Lung (tissue), 17 donors: ENCODE measurements at places on chromosomes 5 and 9. TPM values are rescaled to one million over a fixed set of nuclear protein-coding genes. Genes with fewer than 3 reads are reported as not detected.

The LOX gene
- 13.1 TPM for polyA plus RNA-seq

The TMEM174 gene
- polyA plus RNA-seq = not detected

The GMCL2 gene
- polyA plus RNA-seq = not detected

The IFNA7 gene
- polyA plus RNA-seq = not detected

The KDM3B gene
- 25.4 TPM for polyA plus RNA-seq

The CHD1 gene
- 19.1 TPM for polyA plus RNA-seq

The SNAPC3 gene
- polyA plus RNA-seq = 10.9 TPM

The LHX2 gene
- polyA plus RNA-seq = 0.07 TPM

The CNTFR gene
- polyA plus RNA-seq = 0.42 TPM

The RIGI gene
- 4.8 TPM for polyA plus RNA-seq

The LCN10 gene
- polyA plus RNA-seq = 6.4 TPM

The ENG gene
- polyA plus RNA-seq = 80.7 TPM

The DRD1 gene
- polyA plus RNA-seq = 0.23 TPM

The SPIN1 gene
- 23.4 TPM for polyA plus RNA-seq

The GOLM1 gene
- polyA plus RNA-seq = 21.7 TPM

The FOXD4L6 gene
- 0.05 TPM for polyA plus RNA-seq

The CDH6 gene
- 2.2 TPM for polyA plus RNA-seq

The FOXD4L4 gene
- not detected for polyA plus RNA-seq

The SPINK4 gene
- not detected for polyA plus RNA-seq

The KIF24 gene
- 0.71 TPM for polyA plus RNA-seq

The TERT gene
- polyA plus RNA-seq = 0.02 TPM

The NR3C1 gene
- polyA plus RNA-seq = 21.6 TPM

The CDC20B gene
- 0.28 TPM for polyA plus RNA-seq

The STC2 gene
- 3.1 TPM for polyA plus RNA-seq

The SLC31A1 gene
- polyA plus RNA-seq = 14.3 TPM

The RAD23B gene
- 37.9 TPM for polyA plus RNA-seq

The KLHL3 gene
- 2.0 TPM for polyA plus RNA-seq

The STX17 gene
- 8.7 TPM for polyA plus RNA-seq

The COL15A1 gene
- polyA plus RNA-seq = 2.9 TPM

The DAB2 gene
- 29.6 TPM for polyA plus RNA-seq

The DMAC1 gene
- polyA plus RNA-seq = 12.6 TPM

The CAVIN4 gene
- 0.31 TPM for polyA plus RNA-seq

The PDE6A gene
- polyA plus RNA-seq = 0.06 TPM

The TMEM232 gene
- 3.4 TPM for polyA plus RNA-seq

The SHOC1 gene
- polyA plus RNA-seq = 0.18 TPM

The UBAP2 gene
- polyA plus RNA-seq = 12.6 TPM

The AFAP1L1 gene
- polyA plus RNA-seq = 9.8 TPM

The PRRT1B gene
- 0.96 TPM for polyA plus RNA-seq

The FOXE1 gene
- 0.08 TPM for polyA plus RNA-seq

The FGFR4 gene
- polyA plus RNA-seq = 20.9 TPM

The CCDC152 gene
- polyA plus RNA-seq = 0.65 TPM

The IL9 gene
- not detected for polyA plus RNA-seq

The CCNO gene
- polyA plus RNA-seq = 5.3 TPM

The SKP1 gene
- 149 TPM for polyA plus RNA-seq

The ADRA1B gene
- 1.2 TPM for polyA plus RNA-seq
